Activated gamma-delta T cell (primary cell): ENCODE measurements at places on chromosomes 2 and 18.

- no peak for DNase-seq
These were observed 98.8 kb downstream of the TRABD2A start for GRCh38 chr2:84781942-84782716.

DNA sequence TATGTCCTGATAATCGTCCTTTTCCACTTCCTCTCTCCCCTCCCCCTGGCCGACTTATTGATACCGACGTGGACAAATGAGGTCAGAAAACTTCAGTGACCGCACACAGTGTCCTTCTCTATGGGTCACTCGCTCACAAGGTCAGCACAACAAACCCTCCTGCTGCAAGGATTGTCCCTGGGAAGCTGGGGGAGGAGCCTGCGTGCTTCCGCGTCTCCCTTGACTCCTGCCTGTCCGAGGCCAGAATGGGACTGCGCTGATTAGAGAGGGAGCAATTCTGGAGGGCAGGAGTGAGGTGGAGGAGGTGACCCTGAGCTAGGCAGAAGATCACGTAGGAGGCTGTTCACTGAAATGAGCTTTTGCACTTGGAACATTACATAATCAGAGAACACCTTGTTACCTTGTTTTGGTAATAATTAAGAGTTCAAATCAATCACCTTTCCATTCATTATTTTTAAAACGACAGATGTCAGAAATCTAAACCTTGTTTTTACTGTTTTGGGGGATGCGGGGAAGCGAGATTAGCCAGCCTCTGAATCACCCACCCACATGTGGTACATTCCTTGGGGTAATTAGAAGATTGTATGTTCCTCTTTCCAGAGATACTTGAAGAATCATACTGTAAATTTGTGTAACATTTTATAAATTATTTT, 70.6 kb downstream of the CTAGE1 start:
- no peak for DNase-seq

DNA sequence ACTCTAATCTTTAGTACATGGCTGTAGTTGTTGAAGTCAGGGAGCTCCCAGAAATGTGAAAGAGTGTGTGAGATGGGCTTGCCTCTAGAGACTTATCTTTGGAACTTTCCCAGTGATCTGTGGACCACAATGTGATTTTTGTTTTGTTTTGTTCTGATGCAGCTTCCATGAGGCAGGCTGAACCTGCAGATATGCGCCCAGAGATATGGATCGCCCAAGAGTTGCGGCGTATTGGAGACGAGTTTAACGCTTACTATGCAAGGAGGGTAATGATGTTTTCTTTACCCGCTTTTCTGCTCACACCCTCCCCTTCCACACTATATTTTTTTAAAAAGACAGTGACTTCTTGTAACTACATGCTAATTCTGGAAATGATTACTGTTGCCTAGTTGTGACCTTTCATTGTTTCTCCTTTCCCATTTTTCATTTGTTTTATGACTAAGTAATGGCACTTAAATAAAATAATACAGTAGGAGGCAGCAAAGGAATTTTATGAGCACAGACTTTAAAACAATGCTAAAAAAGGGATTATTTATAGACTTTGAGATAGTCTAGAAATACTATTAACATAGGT, 29.3 kb downstream of the BCL2L11 start:
- DNase-seq, result no peak

- no peak for DNase-seq
These were observed 59.3 kb downstream of the AQP4 start for GRCh38 chr18:26806224-26806623.

- no peak for DNase-seq
These were observed 40.8 kb downstream of the RNF152 start for GRCh38 chr18:61851940-61852451.

GRCh38 chr2:212938144-212938793, 213.1 kb downstream of the IKZF2 start:
- DNase-seq, result no peak

GRCh38 chr2:152335726-152336118, 748 bp downstream of the FMNL2 start:
- DNase-seq, result no peak

GRCh38 chr18:45755934-45756333, 32.0 kb downstream of the SLC14A1 start:
- DNase-seq, result no peak

DNA sequence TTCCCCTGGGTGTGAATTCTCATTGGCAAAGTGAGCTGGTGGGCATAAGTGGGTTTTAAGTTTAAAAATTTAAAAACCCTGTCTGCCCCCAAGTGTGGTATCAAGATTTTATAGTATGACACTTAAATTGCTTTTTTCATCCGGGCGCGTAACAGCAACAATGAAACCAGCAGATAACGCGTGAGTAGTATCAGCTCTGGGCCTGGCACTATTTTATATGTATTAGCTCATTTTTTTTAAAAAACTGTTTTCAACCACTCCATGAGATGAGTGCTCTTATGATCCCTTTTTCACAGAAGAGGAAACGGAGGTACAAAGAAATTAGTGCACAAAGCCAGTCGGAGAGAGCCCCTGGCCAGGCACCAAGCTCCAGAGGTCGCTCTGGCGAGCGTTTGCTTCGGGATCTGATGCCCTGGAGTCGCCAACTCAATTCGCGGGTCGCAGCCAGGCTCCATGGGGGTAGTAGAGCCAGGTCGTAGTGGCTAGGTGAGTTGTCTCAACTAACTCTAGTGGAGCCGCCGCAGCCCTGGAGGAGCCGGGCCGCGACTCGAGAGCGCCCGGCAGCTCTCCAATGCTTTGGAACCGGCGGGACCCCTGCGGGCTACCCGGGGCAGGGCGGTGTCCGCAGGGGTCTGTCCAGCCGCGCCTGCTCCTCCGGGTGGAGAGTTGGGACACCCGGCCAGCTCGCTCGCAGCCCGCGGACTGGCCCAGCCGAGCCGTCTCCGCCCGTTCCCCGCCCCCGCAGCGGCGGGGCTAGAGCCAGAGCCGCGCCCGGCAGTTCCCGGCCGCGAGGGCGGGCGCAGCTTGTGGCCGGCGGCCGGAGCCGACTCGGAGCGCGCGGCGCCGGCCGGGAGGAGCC, at the start of gene IL1R1:
Gene IL1R1 (plus strand): TSS at position 777 of the 859 bp plus-strand sequence. CDS start 14,979 bp downstream, outside the sequence.
- no peak for DNase-seq

DNA sequence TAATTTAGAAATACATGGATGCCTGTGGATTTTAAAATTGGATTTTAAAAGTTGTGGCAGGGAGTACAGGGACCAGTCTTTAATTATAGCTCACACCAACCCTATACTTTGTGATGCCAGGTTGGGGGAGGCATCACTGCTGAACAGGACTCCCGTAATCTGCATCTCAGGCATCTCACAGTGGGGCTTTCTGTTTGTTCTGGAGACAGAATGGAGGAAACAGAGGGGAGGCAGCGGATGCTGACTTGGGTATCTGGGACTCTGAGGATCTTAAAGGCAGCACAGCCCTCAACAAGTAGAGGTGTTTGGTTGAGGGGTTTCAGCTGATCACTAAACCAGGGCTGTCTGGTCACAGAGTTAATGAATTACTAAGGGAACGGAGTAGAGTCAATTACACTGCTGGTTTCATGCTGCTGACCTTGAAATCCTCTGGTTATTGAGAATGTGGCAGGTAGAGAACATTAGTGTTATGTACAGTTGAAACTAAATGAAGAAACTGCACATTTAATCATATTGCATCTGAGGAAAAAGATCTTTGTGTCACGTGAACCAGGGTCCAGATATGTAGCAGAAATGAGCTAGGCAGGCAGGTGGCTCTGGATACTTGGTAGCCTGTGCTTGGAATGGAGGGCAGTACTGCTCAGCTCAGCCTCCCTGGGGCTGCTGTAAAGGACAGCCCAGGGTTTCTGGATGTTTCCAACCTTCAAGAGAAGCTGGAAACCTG, 40.3 kb downstream of the FHOD3 start:
- DNase-seq, result no peak

GRCh38 chr2:19868701-19869580, 32.8 kb downstream of the TTC32 start:
- DNase-seq, result peak; percentile 27

- DNase-seq, result no peak
These were observed 57.9 kb upstream of the KCNE4 start for GRCh38 chr2:222993920-222994650.

DNA sequence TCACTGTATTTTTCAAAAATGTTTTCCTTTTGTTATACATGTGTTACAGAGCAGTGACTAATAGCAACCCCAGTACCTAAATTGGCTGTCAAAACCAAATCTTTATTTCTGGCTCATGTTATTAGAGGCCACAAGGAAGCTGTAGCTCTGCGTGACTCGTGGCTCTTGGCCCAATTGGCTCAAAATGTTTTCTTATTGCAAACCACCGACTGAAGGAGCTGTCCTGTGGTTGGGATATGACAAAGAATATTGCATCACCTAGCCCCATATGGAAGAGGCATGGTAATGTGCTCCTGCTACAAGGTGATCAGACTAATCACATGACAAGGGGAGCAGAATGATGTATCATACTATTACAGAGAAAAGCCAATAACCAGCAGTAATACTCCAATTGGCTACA, 1058.5 kb downstream of the CBLN2 start:
- no peak for DNase-seq

- DNase-seq, result no peak
These were observed 57.4 kb downstream of the RAB31 start for GRCh38 chr18:9765501-9765900.

GRCh38 chr2:128261245-128262128, 57.2 kb downstream of the HS6ST1 start:
- DNase-seq, result no peak

- no peak for DNase-seq
These were observed 71.4 kb downstream of the NXPH2 start for GRCh38 chr2:138708682-138709241.

GRCh38 chr2:196967116-196967515, 40.6 kb upstream of the PGAP1 start:
- no peak for DNase-seq

- no peak for DNase-seq
These were observed 7.9 kb upstream of the E2F6 start for GRCh38 chr2:11473659-11474433.

DNA sequence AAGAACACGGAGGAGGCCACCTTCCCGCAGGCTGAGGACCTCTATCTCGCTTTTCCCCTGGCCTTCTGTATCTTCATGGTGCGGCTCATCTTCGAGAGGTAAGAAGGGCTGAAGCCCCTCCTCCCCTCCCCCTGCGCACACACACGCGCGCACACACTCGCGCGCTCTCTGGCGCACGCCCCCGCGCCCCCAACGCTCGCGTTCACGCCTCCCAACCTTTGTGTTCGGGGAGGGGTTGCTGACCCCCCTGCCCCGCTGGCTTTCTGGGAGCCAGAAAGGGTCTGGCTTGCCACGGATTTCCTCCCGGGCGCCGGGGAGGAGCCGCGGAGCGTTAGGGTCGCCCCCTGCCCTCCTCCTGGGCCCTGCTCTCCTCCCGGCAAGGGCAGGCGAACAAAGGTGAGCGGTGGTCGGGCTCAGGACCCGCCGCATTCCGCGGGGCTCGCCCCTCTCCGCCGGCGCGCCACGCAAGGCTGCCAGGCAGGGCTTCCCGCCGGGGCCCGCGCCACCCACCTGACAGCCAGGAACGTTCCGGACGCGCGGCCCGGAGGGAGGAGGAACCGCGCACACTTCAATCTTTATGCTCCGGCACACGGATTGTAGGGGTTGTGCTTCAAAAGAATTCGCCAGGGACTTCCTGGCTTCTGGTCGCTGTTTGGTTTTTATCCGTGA, 583 bp downstream of the CERS6 start:
- peak; percentile 20 for DNase-seq

DNA sequence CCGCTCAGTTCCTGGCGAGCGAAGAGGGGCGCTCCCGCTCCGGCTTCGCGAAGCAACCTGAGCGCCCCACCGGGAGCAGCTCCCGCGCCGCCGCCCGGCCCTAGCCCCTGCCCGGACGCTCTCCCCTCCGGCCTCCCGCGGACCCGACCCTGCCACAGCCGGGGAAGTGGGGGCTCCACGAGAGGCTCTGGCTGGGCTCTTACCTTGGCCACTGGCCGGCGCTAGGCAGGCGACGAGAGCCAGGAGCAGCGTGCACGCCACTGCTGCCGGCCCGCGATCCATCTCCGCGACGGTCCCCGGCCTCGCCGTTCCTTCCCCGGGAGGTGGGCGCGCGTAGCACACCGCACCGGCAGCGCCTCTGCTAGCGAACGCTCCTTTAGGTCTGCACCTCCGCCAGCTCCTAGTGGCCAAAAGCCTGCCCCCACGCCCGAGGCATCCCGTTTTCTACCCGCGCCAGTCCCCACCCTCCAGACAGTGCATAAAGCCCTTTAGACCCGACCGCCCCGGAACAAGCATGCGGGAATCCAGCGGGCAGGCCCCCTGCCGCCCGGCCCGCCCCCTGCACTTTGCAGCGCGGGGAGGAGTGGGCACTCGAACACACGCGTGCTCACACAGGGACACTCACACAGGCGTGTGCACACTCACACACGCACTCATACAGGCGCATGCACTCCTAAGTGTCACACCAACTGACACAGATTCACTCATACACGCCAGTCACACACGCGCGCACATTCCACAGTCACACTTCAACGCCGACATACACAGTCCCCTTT, at the start of gene LRP2:
Gene LRP2 (minus strand): TSS at position 417 of the 776 bp plus-strand sequence. CDS start 135 bp downstream, at position 282.
- DNase-seq, result peak; percentile 21

GRCh38 chr18:10072671-10073175, 158.9 kb downstream of the VAPA start:
- no peak for DNase-seq

GRCh38 chr2:230940471-230940815, 15.4 kb upstream of the GPR55 start:
- no peak for DNase-seq

DNA sequence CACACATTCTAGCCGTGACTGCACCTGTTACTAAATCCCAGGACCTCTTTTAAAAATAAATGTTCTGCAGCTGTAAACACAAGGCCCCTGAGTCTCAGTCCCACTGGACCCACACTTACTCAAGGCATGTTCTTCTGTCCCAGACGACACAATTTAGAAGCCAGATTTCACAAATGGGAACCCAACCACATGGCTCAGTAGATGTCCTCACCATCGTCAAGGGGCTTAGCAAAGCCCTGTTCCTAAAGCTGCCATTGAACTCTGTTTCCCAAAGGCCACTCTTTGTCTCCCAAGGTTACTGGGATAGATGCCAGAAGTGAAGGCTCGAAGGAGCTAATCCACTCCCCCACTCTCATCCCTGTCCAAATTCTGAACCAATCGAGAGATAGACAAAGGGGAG, 301.0 kb downstream of the GALR1 start:
- no peak for DNase-seq

GRCh38 chr2:121902616-121903015, 147.2 kb downstream of the TSN start:
- DNase-seq, result no peak

GRCh38 chr2:65914244-65914786, 481.9 kb upstream of the SPRED2 start:
- no peak for DNase-seq

DNA sequence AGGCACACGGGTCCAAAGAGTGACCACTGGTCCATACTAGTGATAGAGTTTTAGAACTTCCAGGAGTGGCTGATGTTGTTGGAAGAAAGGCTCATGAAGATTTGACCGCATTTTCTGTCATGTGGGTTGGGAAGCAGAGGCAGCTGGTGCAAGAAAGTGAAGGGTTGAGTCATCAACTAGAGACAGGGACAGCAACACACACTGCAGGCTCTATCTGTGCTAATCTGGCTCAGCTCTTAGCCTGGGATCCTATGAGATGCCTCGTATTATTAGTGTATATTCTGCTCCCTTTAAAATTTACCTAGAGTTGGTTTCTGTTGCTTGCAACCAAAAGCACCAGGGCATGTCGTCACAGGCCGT, 2.5 kb upstream of the SH3RF3 start:
- DNase-seq, result no peak
